Activated CD4-positive, alpha-beta T cell treated with anti-CD3 and anti-CD28 coated beads for 24 hours (primary cell): ENCODE measurements at places on chromosomes 11 and 22.

GRCh38 chr22:19728836-19729235, 5.5 kb downstream of the GP1BB start:
- DNase-seq, result no peak

- DNase-seq, result no peak
Measured at GRCh38 chr11:102114032-102114431, 3.8 kb downstream of the YAP1 start.

DNA sequence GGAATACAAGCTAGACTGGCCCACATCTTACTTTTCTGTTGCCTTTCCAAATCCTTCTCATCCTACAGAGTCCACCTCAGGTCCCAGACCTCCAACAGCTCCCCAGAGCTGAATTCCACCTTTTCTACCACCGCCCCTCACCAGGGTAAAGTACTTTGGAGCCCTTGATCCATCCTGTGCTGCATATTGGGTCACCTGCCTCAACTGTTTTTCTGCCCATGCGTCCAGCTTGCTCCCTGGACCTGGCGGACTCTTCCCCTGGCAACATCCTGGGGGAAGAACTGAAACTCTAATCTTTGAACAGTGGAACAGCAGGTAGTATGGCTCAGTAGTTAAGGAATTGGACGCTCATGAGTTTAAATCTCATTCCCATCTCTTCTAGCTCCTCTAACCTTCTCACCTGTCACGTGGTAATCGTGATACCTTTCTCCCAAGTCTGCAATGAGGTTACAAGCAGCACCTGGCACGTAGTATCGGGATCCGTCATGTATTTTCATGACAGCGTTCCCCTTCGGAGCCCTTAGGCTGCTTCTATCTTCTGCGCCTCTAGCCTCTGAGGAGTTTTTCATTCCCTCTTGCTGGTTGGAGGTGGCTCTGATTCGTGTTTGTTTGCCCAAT, 98.1 kb downstream of the CEP164 start:
- no peak for DNase-seq

DNA sequence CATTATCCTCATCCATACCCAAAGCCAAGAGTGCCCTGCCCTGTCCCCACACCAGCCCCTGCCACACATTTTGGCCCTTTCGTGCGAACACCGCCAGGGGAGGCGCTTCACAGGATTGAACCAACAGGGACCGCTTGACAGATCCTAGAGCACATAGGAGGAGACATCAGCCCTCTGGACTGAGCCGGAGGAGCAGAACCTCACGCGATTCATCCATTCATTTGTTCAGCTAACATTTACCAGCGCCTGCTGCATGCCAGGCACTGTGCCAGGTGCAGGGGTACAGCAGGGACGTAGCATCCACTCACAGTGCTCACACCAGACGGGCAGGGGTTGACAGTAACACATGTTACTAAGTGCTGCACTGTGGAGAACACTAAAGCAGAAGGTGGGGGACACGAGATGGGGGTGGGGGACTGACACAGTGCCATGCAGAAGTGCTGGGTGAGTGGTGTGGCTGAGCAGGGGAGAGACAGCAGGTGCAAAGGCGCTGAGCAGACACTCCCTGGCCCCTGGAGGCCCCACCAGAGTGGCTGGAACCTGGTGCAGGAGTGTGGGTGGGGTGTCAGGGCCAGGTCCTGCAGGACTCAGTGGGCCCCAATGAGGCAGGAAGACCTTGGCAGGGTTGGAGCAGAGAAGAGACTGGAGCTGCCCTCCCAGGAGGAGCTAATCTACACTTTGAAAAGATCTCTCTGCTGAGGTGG, 3.4 kb downstream of the GNAZ start:
- no peak for DNase-seq

GRCh38 chr11:67375320-67376055, 2.1 kb upstream of the CLCF1 start:
- no peak for DNase-seq
